Cardiac muscle cell (in vitro differentiated cells and primary cell): ENCODE measurements at places on chromosomes 11 and 22. TPM values are rescaled to one million over a fixed set of nuclear protein-coding genes. Genes with fewer than 3 reads are reported as not detected.

GRCh38 chr11:118918128-118918685 lies 7.5 kb downstream of the BCL9L start:
- DNase-seq: peak; percentile 97

GRCh38 chr11:129380413-129380812 lies 4.8 kb downstream of the BARX2 start:
- DNase-seq: no peak

GRCh38 chr11:45931739-45932138 lies 9.3 kb downstream of the LARGE2 start:
- no peak for DNase-seq

- no peak for DNase-seq
Measured at GRCh38 chr11:2077061-2077802, 62.0 kb downstream of the IGF2 start.

- no peak for DNase-seq
Measured at GRCh38 chr22:22404598-22405284, 103.8 kb downstream of the ZNF280B start.

GRCh38 chr11:554428-555226 lies 5.9 kb downstream of the LMNTD2 start:
- DNase-seq: peak; percentile 89

- peak; percentile 66 for DNase-seq
Measured at GRCh38 chr11:78228467-78228866, 39.7 kb downstream of the USP35 start.

DNA sequence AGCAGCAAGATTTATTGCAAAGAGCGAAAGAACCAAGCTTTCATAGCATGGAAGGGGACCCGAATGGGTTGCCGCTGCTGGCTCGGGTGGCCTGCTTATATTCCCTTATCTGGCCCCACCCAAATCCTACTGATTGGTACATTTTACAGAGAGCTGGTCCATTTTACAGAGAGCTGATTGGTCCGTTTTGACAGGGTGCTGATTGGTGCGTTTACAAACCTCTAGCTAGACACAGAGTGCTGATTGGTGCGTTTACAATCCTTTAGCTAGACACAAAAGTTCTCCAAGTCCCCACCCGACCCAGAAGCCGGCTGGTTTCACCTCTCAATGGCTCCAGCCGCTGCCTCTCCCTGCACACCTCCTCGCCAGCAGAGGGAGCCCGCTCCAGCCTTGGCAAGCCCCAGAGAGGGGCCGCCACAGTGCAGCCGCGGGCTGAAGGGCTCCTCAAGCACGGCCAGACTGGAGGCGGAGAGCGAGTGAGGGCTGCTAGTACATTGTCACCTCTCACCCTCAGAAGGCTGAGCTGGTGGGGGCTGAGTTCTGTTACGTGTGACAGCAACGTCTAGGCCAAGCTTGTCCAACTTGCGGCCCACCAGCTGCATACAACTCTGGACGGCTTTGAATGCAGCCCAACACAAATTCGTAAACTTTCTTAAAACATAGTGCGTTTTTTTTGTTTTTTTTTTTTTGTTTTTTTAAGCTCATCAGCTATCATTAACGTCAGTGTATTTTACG lies 8.7 kb downstream of the PTH start:
- DNase-seq: peak; percentile 58

- peak; percentile 27 for DNase-seq
Measured at GRCh38 chr11:59559886-59560285, 48.5 kb downstream of the OR4D9 start.

DNA sequence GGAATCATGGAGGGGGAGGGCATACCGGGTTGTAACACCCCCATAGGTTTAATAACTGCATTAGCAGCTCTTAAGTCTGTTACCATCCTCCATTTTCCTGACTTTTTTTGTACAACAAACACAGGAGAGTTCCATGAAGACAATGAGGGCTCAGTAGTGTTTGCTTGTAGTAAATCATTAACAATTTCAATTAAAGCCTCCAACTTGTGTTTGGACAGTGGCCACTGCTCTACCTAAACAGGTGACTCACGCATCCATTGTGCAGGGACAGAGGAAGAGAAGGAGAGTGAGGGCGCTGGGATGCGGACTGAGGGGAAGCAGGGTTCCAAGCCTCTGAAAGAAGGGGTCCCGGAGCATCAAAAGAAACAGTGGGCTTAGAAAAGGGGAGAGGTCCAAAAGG lies 21.3 kb upstream of the MTNR1B start:
- no peak for DNase-seq

- DNase-seq: no peak
Measured at GRCh38 chr11:1227551-1228100, 4.8 kb downstream of the MUC5B start.

CTTN gene
- 167 and 245 TPM in 2 replicates for total RNA-seq

TRPC6 gene
- 0.07 TPM in 1 of 2 replicates, not detected in the other for total RNA-seq

TENM4 gene
- total RNA-seq: 59.6 and 105 TPM in 2 replicates

KRTAP5-9 gene
- total RNA-seq: 0.39 TPM in 1 of 2 replicates, not detected in the other

SCUBE1 gene
- total RNA-seq: 1.8 and 6.9 TPM in 2 replicates

PATE4 gene
- not detected in 2 replicates for total RNA-seq

OR4D5 gene
- 0.15 TPM in 1 of 2 replicates, not detected in the other for total RNA-seq

CLMP gene
- 4.2 and 8.4 TPM in 2 replicates for total RNA-seq

DRD4 gene
- total RNA-seq: 0.60 and 1.2 TPM in 2 replicates

TBX1 gene
- total RNA-seq: 0.12 and 0.35 TPM in 2 replicates
